ENCODE measurements at places on chromosomes 7 and 10. TPM values are rescaled to one million over a fixed set of nuclear protein-coding genes. Genes with fewer than 3 reads are reported as not detected.

GRCh38 chr10:96743988-96744585 lies 23.8 kb upstream of the PIK3AP1 start:
- H3K4me3 ChIP-seq: no peak overlapping the region
- DNase-seq: no peak
- peaks cover 23% of the 10 kb centered on the region for H3K4me1 ChIP-seq
- no peaks in the 10 kb centered on the region for H3K27me3 ChIP-seq
- no peak overlapping the region for H3K27ac ChIP-seq

- no peaks in the 10 kb centered on the region for H3K4me1 ChIP-seq
- H3K36me3 ChIP-seq: no peaks in the 10 kb centered on the region
- no peak overlapping the region for H3K27ac ChIP-seq
- H3K27me3 ChIP-seq: no peaks in the 10 kb centered on the region
- H3K4me3 ChIP-seq: no peak overlapping the region
Measured at GRCh38 chr10:106296750-106297392, 867.6 kb downstream of the SORCS1 start.

INSIG1 gene
- total RNA-seq: 71.3 TPM

SLC35G1 gene
- 3.6 TPM for total RNA-seq

All from Calu3 (cell line).